ENCODE measurements at places on chromosomes 4 and X.

- no peak for DNase-seq
These were observed 32.8 kb upstream of the PTTG2 start for GRCh38 chr4:37927434-37927833.

DNA sequence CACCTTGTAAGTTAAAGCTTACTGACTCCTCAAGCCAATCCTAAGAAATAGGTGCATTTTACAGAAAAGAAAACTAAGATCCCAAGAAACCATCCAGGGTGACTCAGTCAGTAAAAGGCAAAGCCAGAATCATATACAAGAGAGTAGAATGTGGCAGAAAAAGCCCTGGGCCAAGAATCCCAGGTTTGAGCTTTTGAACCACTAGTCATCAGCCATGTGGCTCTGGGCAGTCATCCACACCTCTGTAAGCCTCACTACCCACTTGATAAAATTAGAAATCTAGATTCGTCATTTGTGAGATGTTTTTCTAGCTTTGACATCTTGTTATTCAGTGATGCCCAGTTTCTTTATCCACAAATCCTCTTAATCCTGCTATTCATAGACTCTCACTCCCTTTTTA lies 122.2 kb upstream of the PDE5A start:
- DNase-seq, result no peak

GRCh38 chrX:119763836-119764387 lies 5.5 kb downstream of the SOWAHD start:
- no peak for DNase-seq

GRCh38 chrX:12339921-12340320 lies 201.6 kb downstream of the FRMPD4 start:
- DNase-seq, result no peak

GRCh38 chr4:74529284-74530041 lies 84.5 kb downstream of the AREG start:
- no peak for DNase-seq

GRCh38 chr4:158182736-158183135 lies 9.9 kb upstream of the GASK1B start:
- no peak for DNase-seq

DNA sequence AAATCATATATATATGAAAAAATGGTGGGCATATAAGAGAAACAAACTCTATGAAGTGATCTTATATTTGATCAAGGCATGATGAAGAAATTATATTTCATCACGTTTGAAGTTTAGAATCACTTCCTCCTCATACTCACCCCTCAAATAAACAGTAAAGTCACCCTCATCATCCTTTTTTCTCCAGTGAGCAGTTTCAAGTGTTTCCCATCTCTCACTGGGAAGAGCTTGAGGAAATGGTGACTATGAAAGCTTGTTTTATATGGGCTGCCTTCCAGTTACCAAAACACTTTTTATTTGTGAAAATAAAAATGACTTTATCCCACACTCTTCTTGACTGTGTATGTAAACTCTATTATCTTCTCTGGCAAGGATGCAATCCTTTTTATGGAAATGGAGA lies 16.8 kb downstream of the PDLIM3 start:
- DNase-seq, result no peak

DNA sequence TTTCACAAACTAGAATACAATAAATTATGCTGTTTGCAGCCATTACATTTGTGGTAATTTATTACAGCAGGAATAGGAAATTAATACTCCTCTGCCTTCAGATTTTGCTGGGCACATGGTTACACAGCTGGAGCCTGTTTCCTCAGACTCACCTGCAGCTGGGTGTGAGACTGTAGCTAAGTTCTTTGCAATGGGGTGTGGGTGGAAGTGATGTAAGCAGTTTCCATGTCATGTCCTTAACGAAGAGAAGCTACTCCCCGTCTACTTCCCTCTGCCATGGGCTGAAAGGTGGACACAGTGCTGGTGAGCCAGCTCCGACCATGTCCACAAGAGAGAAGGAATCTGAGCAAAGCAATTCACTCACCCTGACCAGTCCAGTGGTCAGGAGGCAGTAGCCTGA lies 18.2 kb downstream of the SH3KBP1 start:
- DNase-seq, result no peak

DNA sequence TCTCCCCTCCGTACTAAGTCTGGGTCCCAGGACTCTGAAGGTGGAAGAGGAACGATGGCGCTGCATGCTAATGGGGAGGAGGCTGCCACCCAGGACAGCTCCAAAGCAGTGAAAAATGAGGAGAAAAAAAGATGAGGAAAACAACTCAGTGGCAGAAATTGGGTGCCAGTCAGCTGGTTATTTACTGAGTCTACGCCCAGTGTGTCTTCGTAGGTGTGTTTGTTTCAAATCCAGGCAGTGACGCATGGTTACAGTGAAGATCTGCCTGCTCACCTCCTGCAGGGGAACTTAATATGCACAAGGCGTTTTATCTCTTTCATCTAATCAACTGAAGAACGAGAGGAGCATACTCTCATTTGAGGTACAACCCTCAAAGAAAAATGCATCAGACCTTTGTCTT lies 70.9 kb upstream of the FBXW7 start:
- no peak for DNase-seq

DNA sequence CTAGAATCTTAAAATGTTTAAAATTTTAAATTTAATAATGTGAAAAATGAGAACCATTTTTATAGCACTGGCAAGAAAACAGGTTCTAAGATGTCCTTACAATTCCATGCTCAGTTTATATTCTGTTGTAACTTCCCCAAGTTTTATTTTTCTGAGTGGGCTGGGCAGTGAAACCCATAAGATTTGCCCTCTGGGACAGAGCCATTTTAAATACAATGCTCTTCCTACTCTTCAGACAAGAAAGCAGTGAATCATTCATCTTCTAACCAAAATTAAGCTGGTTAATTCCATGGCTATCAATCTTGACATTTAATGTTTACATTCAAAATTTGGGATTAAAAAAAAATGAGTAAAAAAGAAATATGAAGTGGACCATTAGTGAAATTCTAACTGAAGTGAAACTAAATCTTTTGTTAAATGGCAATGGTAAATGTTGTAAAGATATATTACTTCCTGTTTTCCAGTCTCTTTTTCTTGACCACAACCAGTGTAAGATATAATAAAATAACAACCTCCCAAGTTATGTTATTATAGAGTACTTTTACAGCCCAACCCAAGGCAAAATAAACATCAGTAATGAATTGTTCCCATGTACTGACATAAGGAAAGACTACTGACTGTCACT lies 37.2 kb upstream of the PTPN13 start:
- DNase-seq, result no peak

DNA sequence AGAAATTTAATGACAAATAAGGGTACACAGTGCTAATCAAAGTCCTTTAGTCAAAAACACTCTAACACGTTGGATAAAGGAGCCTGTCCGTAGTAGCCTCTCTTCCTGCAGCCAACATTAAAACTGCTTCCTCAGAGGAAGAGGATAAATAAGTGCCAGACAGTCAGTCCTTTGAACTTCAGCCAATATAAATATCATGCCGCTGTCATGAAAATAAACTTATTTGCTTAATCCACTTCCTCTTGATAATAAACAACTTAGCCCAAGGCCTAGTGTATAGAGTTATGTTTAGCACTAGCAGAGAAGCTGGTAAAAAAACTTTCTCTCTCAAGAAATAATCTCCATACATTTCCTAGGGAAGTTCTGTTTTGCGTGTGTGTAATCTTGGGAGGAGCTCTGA lies 196.7 kb downstream of the HS3ST1 start:
- no peak for DNase-seq

DNA sequence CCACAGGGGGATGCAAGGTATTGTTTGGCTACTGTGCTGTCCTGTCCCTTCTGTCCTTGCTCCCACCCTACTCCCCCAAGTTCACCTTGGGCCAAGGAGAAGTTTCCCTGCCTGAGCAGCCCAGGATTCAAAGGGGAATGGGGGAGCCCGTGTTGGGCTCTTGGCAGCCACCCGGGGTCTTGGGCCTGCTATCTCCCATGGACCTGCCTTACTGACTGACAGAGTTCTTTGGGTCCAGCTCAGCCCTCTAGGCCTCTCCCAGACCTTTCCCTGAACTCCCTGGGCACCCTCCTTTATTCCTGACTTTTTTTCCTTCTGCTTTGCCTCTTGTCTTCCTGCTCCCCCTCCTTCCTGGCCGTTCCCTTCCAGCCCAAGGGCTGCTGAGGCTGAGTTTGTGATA lies 67.4 kb downstream of the STARD8 start:
- no peak for DNase-seq

GRCh38 chr4:8293131-8293975 lies 23.8 kb downstream of the HTRA3 start:
- DNase-seq, result no peak

DNA sequence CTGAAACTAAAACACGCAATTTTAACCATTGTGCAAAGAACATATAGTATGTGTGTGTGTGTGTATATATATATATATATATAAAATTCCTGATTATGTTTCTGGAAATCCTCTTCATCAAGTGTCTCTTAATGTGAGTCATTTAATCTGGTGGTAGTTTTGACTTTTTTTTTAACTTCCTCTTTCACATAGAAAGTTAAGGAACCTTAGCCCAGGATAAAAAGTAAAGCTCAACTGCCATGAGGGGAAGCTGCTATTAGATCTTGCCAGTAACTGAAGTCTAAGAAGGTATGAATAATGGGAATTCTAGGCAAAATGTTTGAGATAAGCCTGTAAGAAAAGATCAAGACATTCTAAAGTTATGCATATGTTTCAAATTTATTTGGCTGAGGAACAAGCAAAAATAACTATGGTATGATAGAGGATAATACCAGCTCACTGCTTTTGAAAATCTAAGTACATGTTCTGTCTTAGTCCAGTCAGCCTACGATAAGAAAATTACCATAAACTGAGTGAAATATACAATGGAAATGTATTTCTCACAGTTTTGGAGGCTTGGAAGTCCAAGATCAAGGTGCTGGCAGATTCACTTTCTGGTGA lies 757.0 kb downstream of the TRAM1L1 start:
- no peak for DNase-seq

GRCh38 chr4:47465004-47465403 lies 1.5 kb upstream of the COMMD8 start:
- no peak for DNase-seq

- peak; percentile 35 for DNase-seq
These were observed 47.6 kb downstream of the CRMP1 start for GRCh38 chr4:5845035-5845905.
